ENCODE measurements at places on chromosomes 3 and 15. TPM values are rescaled to one million over a fixed set of nuclear protein-coding genes. Genes with fewer than 3 reads are reported as not detected.

Gene PLA2G4F
- 0.17 TPM for polyA plus RNA-seq

Gene NAA50
- polyA plus RNA-seq: 122 TPM

Gene SLC27A2
- polyA plus RNA-seq: 0.42 TPM

Gene ETV5
- polyA plus RNA-seq: 32.9 TPM

Gene MGLL
- 16.9 TPM for polyA plus RNA-seq

Gene STIMATE
- polyA plus RNA-seq: 12.1 TPM

Gene GOLGA8J
- not detected for polyA plus RNA-seq

Gene POPDC2
- 0.12 TPM for polyA plus RNA-seq

Gene SLC12A1
- polyA plus RNA-seq: not detected

Gene PARP15
- 0.06 TPM for polyA plus RNA-seq

Gene SETD2
- polyA plus RNA-seq: 12.2 TPM

Gene TEX264
- polyA plus RNA-seq: 69.5 TPM

Gene HMCES
- 57.1 TPM for polyA plus RNA-seq

Gene COL6A5
- not detected for polyA plus RNA-seq

Gene ECE2
- polyA plus RNA-seq: not detected

Gene CD200
- polyA plus RNA-seq: 4.2 TPM

Gene IRAK2
- polyA plus RNA-seq: 7.9 TPM

Gene LZTFL1
- 15.6 TPM for polyA plus RNA-seq

Gene SI
- not detected for polyA plus RNA-seq

Gene PLA2G4D
- polyA plus RNA-seq: 0.07 TPM

Gene RBP2
- polyA plus RNA-seq: not detected

Gene TM6SF1
- polyA plus RNA-seq: not detected

Gene IQCF5
- not detected for polyA plus RNA-seq

Gene SERPINI2
- polyA plus RNA-seq: not detected

Gene GPR176
- 16.2 TPM for polyA plus RNA-seq

Gene ANKUB1
- 0.15 TPM for polyA plus RNA-seq

Gene MNS1
- polyA plus RNA-seq: 0.41 TPM

Gene FGF7
- not detected for polyA plus RNA-seq

Gene SYNM
- polyA plus RNA-seq: 0.31 TPM

Gene IMPG2
- 0.05 TPM for polyA plus RNA-seq

Gene CD96
- polyA plus RNA-seq: 0.09 TPM

Gene CLRN1
- polyA plus RNA-seq: not detected

Gene MCF2L2
- polyA plus RNA-seq: 0.26 TPM

Gene TMEM40
- polyA plus RNA-seq: 124 TPM

Data from mammary epithelial cell (primary cell).